ENCODE measurements at places on chromosomes 3 and 15.

GRCh38 chr15:95884276-95884675 lies 446.2 kb upstream of the NR2F2 start:
- DNase-seq: no peak

- DNase-seq: no peak
Measured at GRCh38 chr15:90913398-90913944, 10.4 kb downstream of the MAN2A2 start.

GRCh38 chr3:132378-132777 lies 64.2 kb upstream of the CHL1 start:
- DNase-seq: no peak

- no peak for DNase-seq
Measured at GRCh38 chr15:56619887-56620286, 113.4 kb downstream of the ZNF280D start.

- no peak for DNase-seq
Measured at GRCh38 chr3:42572278-42572677, 9.5 kb downstream of the SEC22C start.

DNA sequence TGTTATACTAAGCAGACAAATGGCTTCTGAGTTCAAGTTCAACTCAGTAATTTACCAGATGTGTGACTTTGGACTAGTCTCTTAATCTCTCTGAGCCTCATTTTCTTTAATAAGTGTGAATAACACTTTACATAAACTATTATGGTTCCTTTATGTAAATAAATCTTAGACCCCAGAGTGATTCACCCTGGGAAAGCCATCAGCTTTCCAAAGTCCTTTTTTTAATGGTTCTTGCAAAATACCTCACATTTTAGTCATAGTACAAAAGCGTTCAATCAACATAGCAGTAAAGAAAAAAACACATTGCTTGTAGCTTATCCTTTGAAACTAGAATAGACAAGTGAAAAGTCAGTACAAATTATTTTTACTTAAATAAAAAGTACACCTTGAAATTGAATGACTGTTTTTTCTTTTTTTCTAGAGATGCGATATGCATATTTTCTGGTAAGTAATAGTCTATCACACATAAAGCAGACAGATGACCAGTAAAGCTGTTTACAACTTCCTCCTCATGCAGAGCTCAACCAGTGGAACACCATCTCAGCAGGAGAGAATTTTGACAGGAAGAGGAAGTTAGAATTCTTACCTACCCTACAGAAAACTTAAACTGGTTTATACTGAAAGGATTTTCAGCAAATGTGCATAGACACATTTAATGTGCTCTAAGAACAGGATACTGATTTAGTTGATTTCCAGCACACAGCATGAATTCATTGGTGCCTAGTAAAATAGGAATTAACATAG lies 123.0 kb upstream of the AGBL1 start:
- peak; percentile 55 for DNase-seq

- no peak for DNase-seq
Measured at GRCh38 chr3:23484386-23484785, 281.3 kb downstream of the UBE2E2 start.

DNA sequence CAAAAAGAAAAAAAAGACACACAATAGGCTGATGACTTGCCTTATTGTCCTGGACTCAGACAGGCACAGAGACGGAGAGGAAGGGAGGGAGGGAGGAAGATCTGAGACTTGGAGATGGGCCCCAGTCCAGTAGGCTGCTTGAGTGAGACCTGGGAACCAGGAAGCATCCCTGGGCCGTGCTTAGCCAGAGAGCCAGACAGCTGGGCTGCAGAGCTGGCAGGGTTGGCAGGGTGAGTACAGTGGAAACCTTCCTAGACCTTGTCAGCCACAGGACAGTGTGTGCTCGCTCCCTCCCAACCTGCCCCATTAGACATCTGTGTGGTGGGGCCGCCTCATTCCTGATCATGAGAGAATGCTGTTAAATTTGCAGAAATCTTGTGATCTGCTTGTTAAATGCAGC lies 107.9 kb upstream of the ALDH1A3 start:
- DNase-seq: no peak

- DNase-seq: peak; percentile 94
Measured at GRCh38 chr3:56131974-56132590, 336.2 kb downstream of the ERC2 start.

- peak; percentile 84 for DNase-seq
Measured at GRCh38 chr15:34942363-34942762, 27.2 kb downstream of the AQR start.

DNA sequence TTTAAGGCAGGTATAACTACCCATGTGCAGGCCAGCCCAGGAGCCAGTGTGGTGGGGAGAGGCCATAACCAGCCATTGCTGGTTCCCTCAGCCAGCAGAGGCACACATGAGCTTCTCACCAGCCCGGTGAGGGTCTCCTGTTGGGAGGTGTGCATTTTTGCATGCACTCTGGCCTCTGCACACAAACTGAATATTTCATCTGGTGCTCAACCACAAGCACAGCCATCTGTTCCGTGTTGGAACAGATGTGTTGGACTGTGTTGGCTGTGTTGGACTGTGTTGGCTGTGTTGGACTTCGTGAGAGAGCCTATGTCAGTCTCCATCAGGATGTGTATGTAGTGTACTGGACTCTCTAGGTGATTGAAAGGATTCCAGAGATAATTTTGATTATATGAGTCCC lies 67.2 kb downstream of the RPL39L start:
- no peak for DNase-seq

GRCh38 chr15:89087161-89087829 lies 961 bp upstream of the ABHD2 start:
- no peak for DNase-seq

- DNase-seq: no peak
Measured at GRCh38 chr3:4752201-4753072, 226.8 kb upstream of the BHLHE40 start.

- no peak for DNase-seq
Measured at GRCh38 chr15:46855388-46855787, 861.9 kb upstream of the SEMA6D start.

Measured in astrocyte of the spinal cord (primary cell).